Lower lobe of right lung (tissue), 2 donors: ENCODE measurements at places on chromosomes 13 and 19. TPM values are rescaled to one million over a fixed set of nuclear protein-coding genes. Genes with fewer than 3 reads are reported as not detected.

The SYNE4 gene
- total RNA-seq = 8.9 TPM

The KLK3 gene
- total RNA-seq = not detected

The ZNF442 gene
- total RNA-seq = 2.5 TPM

The OLFM4 gene
- total RNA-seq = not detected

The PCSK4 gene
- 7.4 TPM for total RNA-seq

The FCHO1 gene
- 8.7 TPM for total RNA-seq

The SIGLEC12 gene
- total RNA-seq = 5.9 TPM

The FFAR3 gene
- not detected for total RNA-seq
